ENCODE measurements at places on chromosomes 13 and 19. TPM values are rescaled to one million over a fixed set of nuclear protein-coding genes. Genes with fewer than 3 reads are reported as not detected.

Gene ZNF264
- total RNA-seq: 8.1 TPM

Gene SYT5
- 1.4 TPM for total RNA-seq

Gene ZNF587
- total RNA-seq: 8.9 TPM

Gene N4BP2L1
- total RNA-seq: 0.62 TPM

Gene MIR17HG
- 1.00 TPM for total RNA-seq

Gene ZNF626
- not detected for total RNA-seq

Gene SLC1A5
- 201 TPM for total RNA-seq

Gene PBX4
- total RNA-seq: 1.3 TPM

Gene THSD8
- 5.7 TPM for total RNA-seq

Gene NOVA2
- total RNA-seq: 1.3 TPM

All from A549 treated with dexamethasone at 1 μM for 4 hours (cell line).